Stimulated activated CD4-positive, alpha-beta T cell treated with anti-CD3 and anti-CD28 coated beads, TNF-alpha, amount 100 ng/mL, for 4 hours (primary cell): ENCODE measurements at places on chromosomes 7 and 10.

- no peak for DNase-seq
Measured at GRCh38 chr7:92464515-92464914, 13.2 kb downstream of the ERVW-1 start.

- no peak for DNase-seq
Measured at GRCh38 chr7:82481499-82482097, 38.0 kb upstream of the CACNA2D1 start.

- no peak for DNase-seq
Measured at GRCh38 chr10:84047258-84048010, 91.9 kb upstream of the GHITM start.

DNA sequence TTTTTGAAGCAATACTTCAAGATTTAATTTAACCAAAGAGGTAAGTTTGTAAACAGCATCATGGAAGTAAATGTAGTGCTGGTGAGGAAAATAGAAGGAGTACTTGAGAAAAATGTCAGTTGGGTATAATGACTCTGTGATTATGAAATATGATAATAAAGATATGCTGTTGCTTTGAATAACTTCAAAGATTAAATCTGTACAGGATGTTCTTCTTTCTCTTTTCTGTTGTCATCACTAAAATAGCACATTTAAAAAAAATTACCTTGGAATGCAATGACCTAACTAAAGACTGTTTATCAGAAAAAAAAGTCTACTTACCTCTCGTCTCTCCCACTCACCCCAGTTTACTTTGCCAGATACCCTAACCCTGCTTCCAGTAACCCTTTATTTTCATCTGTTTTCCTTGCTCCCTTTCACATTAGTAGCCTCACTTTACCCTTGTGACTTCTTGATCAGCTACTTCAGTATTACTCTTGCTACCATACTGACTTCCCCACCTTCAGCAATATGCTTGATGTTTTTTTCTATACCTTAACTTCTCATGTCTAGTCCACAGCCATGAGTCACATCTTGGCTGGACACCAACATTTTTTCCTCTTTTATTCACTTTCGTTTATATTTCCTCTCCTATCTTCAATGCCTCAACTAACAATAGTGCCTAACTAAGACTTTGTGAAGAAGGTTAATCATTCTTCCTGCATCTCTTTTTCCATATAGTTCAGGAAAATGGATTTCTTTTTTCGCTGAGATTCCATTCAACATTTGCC is 29.7 kb upstream of the TAS2R16 start:
- no peak for DNase-seq

DNA sequence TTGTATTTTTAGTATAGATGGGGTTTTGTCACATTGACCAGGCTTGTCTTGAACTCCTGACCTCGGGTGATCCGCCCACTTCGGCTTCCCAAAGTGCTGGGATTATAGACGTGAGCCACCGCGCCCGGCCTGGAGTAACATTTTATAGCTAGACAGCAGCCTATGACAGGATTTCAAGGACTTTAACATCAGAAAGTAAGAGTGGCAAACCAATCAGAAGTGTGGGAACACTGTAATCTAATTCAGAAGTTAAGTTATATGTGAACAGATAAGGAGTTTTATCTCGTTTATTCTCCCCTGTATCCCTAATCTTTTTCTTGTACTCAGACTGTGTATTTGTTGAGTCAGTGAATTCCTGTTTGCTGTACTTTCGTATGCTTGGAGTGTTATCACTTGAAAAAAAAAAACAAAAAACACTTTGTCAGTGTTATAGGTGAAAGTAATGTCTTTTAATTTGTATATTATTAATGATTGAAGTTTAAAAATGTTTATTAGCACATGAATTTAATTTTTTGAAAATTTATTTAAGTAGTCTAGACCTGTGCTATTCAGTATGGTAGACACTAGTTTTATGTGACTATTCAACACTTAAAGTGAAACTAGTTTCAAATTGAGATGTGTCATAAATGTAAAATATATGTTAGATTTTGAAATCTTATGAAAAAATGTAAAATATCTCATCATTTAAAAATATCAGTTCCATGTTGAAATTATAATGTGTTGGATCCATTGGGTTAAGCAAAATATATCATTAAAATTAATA is 38.6 kb downstream of the RSBN1L start:
- DNase-seq: no peak

GRCh38 chr10:74837743-74838142 is 11.3 kb downstream of the KAT6B start:
- no peak for DNase-seq

- no peak for DNase-seq
Measured at GRCh38 chr10:10235003-10235402, 782.7 kb upstream of the CELF2 start.

- no peak for DNase-seq
Measured at GRCh38 chr10:110681023-110681681, 37.0 kb downstream of the RBM20 start.
